WTC11 (cell line): ENCODE measurements at places on chromosomes 12 and 14.
A peak's percentile ranks its signal among the peaks of the same experiment; 100 is the strongest.

- no peak overlapping the region for H3K4me3 ChIP-seq
- no peaks in the 10 kb centered on the region for H3K27me3 ChIP-seq
- H3K4me1 ChIP-seq = no peaks in the 10 kb centered on the region
- H3K36me3 ChIP-seq = peaks cover 63% of the 10 kb centered on the region
Observed at GRCh38 chr12:57166971-57167371, 19.6 kb upstream of the LRP1-AS start.

DNA sequence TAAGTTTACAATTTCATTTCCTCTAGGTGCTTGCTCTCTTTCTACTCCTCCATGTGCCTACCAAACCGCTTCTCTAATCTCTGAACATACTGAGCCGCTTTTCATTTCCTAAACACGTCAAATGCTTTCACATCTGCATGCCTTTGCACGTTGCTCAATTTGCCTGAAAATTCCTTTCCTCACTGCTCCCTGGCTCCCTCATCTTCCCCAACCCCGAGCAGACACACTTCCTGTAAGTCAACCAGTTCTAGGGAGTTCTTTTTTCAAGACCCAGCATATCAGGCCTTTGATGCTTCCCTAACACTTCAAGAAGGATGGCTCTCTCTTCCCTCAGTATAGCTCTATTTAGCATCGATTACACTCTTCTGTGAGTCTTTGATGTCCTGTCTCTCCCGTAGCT lies 50.3 kb downstream of the LMO3 start:
- H3K4me3 ChIP-seq = no peak overlapping the region
- peak overlapping the region; percentile 67 for H3K27ac ChIP-seq
- DNase-seq = peak; percentile 21
- H3K36me3 ChIP-seq = no peaks in the 10 kb centered on the region; the same call in 1 of the 2 replicates
- H3K27me3 ChIP-seq = no peaks in the 10 kb centered on the region
- peaks cover 52% of the 10 kb centered on the region for H3K4me1 ChIP-seq

- DNase-seq = no peak
- no peaks in the 10 kb centered on the region for H3K4me1 ChIP-seq
- no peaks in the 10 kb centered on the region for H3K27me3 ChIP-seq
- peaks cover 27% of the 10 kb centered on the region for H3K36me3 ChIP-seq
- H3K27ac ChIP-seq = no peak overlapping the region
- H3K4me3 ChIP-seq = no peak overlapping the region
Observed at GRCh38 chr12:89789862-89790261, 81.2 kb upstream of the ATP2B1 start.

DNA sequence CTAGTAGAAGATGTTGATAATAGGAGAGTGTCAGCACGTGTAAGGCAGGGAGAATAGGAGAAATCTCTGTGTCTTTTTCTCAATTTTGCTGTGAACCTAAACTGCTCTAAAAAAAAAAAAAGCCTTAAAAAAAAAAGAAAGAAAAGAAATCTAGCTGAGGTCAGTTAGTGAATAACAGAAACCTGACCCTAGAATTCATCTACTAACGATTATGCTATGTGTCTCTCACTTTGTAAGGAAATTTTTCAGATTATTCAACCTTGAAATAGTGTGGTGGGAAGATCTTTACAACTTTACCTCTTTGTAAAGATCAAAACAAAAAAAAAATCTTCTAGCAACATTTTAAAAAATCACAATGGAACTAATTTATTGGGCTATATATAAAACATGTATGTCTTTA lies 995.7 kb downstream of the GALC start:
- no peak overlapping the region for H3K27ac ChIP-seq
- DNase-seq = no peak
- H3K4me1 ChIP-seq = no peaks in the 10 kb centered on the region
- H3K4me3 ChIP-seq = no peak overlapping the region
- H3K27me3 ChIP-seq = no peaks in the 10 kb centered on the region

DNA sequence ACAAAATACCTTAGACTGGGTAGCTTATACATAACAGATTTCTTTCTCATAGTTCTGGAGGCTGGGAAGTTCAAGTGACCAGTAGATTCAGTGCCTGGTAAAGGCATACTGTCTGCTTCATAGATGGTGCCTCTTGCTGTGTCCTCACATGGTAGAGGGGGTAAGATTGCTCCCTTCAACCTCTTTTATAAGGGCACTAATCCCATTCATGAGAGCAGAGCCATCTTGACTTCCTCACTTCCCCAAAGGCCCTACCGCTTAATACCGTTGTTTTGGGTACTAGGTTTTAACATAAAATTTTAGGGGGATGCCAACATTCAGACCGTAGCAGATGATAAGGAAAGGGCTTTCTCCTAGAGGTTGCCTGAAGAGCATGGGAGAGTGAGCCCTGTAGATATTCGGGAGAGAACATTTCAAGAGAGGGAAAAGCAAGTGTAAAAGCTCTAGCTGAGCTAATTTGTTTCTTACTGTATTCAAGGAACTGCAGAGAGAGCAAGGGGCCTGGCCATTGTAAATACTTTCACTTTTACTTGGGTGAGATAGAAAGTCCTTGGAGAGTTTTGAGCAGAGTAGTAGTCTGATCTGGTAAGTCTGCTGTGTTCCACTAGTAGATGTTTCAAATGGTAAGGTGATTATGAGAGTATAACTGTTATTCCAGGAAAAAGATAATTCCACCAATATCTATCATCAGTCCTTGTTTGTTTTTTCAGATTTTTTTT lies 27.3 kb downstream of the FRS2 start:
- H3K4me1 ChIP-seq = peaks cover 41% of the 10 kb centered on the region
- no peaks in the 10 kb centered on the region for H3K36me3 ChIP-seq

DNA sequence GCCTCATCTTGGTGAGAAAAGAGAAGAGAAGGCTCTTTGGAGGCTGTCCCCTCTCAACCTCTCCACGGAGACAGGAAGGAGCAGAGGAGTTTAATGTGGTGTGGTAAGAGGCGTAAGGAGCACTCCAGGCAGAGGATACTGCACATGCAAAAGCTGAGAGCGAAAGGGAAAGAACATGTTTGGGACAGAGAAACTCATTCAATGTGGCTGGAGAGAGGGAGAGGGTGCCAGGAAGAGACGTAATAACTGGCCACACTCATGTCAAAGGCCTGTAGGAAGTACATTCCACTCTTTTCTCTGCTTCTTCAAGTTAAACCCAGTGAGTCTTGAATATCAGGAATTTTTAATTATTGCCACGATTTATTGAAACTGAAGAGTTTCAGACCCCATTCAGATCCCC lies 12.0 kb downstream of the VDR start:
- H3K27me3 ChIP-seq = peaks cover 45% of the 10 kb centered on the region
- no peak overlapping the region for H3K4me3 ChIP-seq
- no peak for DNase-seq
- H3K36me3 ChIP-seq = no peaks in the 10 kb centered on the region
- no peak overlapping the region for H3K27ac ChIP-seq
- H3K4me1 ChIP-seq = peaks cover 14% of the 10 kb centered on the region

- no peaks in the 10 kb centered on the region for H3K36me3 ChIP-seq
- no peaks in the 10 kb centered on the region for H3K4me1 ChIP-seq
- H3K27ac ChIP-seq = no peak overlapping the region
- no peak overlapping the region for H3K4me3 ChIP-seq
- no peak for DNase-seq
Observed at GRCh38 chr14:32186248-32186647, 15.6 kb upstream of the RNU6-7 start.

DNA sequence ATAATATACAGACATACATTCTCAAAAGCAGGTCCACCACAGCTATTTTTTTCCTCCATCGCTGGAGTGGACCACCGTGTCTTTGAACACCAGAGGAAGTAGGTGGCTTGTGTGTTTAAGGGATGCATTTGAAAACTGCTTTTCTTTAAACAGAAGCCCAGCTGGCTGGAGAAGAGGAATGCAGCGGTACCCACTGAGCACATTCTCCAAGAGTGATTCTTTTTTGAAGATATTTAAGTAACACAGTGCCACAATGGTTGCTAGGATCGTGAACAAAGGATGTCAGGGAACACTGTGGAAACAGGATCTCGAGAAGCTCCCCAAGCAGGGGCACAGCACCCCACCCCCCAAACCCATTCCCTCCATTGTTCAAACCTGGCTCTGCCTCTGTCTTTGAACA lies 286.6 kb upstream of the PWP1 start:
- no peak overlapping the region for H3K27ac ChIP-seq
- peaks cover 50% of the 10 kb centered on the region for H3K4me1 ChIP-seq

DNA sequence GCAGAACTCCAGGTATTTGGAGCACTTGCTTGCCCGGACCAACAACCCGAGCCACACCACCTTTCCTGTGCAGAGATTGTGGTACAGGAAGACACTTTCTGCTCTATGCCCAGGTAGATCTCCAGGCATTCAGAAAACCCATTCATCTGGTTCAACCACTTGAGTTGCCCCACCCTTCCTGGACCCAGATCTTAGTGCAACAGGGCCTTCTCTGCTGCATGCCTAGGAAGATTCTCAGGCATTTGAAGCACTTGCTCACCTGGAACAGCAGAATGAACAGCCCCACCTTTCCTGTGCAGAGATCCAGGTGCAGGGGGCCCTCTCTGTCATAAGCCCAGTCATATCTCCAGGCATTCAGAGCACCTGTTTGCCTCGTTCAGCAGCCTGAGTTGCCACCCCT lies 412.8 kb upstream of the MGAT4C start:
- H3K36me3 ChIP-seq = no peaks in the 10 kb centered on the region
- no peak for DNase-seq
- no peak overlapping the region for H3K4me3 ChIP-seq
- H3K27me3 ChIP-seq = no peaks in the 10 kb centered on the region

GRCh38 chr14:54104601-54105145 lies 148.0 kb upstream of the BMP4 start:
- no peak overlapping the region for H3K27ac ChIP-seq
- peaks cover 25% of the 10 kb centered on the region for H3K4me1 ChIP-seq
- H3K4me3 ChIP-seq = no peak overlapping the region
- H3K27me3 ChIP-seq = no peaks in the 10 kb centered on the region
- H3K36me3 ChIP-seq = no peaks in the 10 kb centered on the region
- no peak for DNase-seq

- H3K4me3 ChIP-seq = no peak overlapping the region
- no peaks in the 10 kb centered on the region for H3K36me3 ChIP-seq
- H3K4me1 ChIP-seq = no peaks in the 10 kb centered on the region
- no peak for DNase-seq
Observed at GRCh38 chr14:22190411-22191191, 398.4 kb downstream of the DAD1 start.

DNA sequence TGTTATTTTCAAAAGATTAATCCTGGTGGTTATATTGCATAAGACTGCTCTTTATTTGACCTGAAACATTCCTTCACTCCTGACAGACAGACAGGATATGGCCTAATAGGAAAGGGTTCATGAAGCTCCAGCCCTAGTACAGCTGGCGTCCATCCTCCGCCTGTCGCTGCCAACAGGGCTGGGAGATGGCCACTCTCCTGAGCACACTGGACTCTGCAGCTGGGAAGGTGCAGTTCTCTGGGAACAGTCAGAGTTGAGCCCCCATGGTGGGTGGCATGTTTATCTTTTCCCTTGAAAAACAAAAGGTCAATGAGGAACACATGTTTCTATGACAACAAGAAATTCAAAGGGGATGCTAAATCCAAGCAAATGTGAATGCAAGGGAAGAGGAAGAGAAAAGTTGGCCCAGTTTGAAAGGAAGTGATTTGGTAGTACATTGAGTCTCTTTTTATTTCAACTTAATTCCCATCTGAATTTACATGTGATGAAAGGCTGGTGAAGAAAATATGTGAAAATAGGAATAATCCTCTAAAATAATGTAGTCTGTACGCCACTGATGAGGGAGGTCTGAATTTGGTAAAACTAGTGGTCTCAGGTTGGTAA lies 89.9 kb upstream of the DCN start:
- H3K4me3 ChIP-seq = no peak overlapping the region
- H3K27ac ChIP-seq = peak overlapping the region; percentile 89
- no peaks in the 10 kb centered on the region for H3K27me3 ChIP-seq
- DNase-seq = peak; percentile 48
- no peaks in the 10 kb centered on the region for H3K36me3 ChIP-seq

- no peaks in the 10 kb centered on the region for H3K27me3 ChIP-seq
- no peaks in the 10 kb centered on the region for H3K36me3 ChIP-seq
- no peak overlapping the region for H3K27ac ChIP-seq
- H3K4me3 ChIP-seq = no peak overlapping the region
Observed at GRCh38 chr14:31692376-31692781, 131.2 kb downstream of the NUBPL start.

- H3K4me3 ChIP-seq = no peak overlapping the region
- no peaks in the 10 kb centered on the region for H3K4me1 ChIP-seq
- no peaks in the 10 kb centered on the region for H3K27me3 ChIP-seq
- H3K27ac ChIP-seq = no peak overlapping the region
- no peaks in the 10 kb centered on the region for H3K36me3 ChIP-seq
- DNase-seq = no peak
Observed at GRCh38 chr14:77485256-77485655, 13.4 kb downstream of the ISM2 start.

DNA sequence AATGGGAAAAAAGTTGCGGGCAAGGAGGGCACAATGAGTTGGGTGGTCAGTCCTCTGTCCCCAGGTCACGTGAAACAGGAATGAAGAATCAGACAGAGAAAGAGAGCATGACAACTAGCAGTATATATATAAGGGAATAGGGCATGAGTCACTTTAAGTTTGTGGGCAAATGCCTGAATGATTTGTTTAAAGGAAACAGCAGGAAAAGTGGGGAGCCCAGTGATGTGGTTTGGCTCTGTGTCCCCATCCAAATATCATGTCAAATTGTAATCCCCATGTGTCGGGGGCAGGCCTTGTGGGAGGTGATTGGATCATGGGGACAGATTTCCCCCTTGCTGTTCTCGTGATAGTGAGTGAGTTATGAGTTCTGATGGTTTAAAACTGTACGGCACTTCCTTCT lies 195.3 kb upstream of the IGF1 start:
- no peak for DNase-seq
- no peak overlapping the region for H3K27ac ChIP-seq
- H3K4me3 ChIP-seq = no peak overlapping the region
- peaks cover 6% of the 10 kb centered on the region for H3K4me1 ChIP-seq
- peaks cover 23% of the 10 kb centered on the region for H3K36me3 ChIP-seq
